ENCODE measurements at places on chromosomes 7 and 10.

- DNase-seq, result no peak
Measured at GRCh38 chr7:48505466-48505865, 334.2 kb downstream of the ABCA13 start.

- no peak for DNase-seq
Measured at GRCh38 chr10:83373671-83374070, 765.6 kb upstream of the GHITM start.

DNA sequence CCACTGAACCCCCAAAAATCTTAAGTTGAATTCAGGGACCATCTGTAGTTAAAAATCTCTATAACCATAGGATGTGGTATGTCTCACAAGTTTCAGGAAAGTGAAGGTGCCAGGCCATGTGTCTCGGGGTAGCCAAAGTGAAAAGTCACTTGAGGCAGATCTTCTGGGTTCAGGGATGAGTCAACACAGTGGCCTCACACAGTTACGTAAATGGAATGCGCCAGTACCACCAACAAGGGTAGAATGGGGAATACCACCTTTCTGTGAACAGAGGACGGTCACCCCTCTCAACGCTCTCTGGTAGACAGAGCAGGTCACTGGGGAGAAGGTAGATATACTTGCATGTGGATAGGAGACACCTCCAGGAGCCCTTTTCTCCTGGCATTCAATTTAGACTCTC is 71.4 kb downstream of the ELMO1 start:
- no peak for DNase-seq

DNA sequence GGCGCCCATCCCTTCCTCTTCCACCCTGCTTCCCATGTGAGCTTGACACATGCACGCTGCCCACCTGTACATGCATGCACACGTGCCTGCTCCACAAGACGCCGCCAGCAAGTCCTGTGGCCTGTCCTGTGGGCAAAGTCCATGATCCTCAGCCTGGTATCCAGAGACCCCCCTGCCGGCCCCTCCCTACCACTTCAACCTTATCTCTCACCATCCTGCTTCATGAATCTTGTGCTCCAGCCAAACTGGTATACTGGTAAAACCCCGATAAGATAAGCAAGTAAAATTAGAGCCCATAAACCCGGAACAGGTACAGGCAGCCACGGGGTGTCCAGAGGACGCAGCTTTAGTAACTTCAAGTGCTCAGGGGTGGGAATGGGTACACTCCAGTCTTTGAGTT is 11.8 kb upstream of the TBXAS1 start:
- DNase-seq, result no peak

GRCh38 chr10:1367938-1368841 is 312.0 kb downstream of the WDR37 start:
- no peak for DNase-seq

GRCh38 chr10:3528271-3528670 is 256.7 kb downstream of the KLF6 start:
- DNase-seq, result no peak

- no peak for DNase-seq
Measured at GRCh38 chr7:151404216-151405011, 5.4 kb downstream of the WDR86 start.

GRCh38 chr10:14062528-14063260 is 268.0 kb downstream of the FRMD4A start:
- no peak for DNase-seq

DNA sequence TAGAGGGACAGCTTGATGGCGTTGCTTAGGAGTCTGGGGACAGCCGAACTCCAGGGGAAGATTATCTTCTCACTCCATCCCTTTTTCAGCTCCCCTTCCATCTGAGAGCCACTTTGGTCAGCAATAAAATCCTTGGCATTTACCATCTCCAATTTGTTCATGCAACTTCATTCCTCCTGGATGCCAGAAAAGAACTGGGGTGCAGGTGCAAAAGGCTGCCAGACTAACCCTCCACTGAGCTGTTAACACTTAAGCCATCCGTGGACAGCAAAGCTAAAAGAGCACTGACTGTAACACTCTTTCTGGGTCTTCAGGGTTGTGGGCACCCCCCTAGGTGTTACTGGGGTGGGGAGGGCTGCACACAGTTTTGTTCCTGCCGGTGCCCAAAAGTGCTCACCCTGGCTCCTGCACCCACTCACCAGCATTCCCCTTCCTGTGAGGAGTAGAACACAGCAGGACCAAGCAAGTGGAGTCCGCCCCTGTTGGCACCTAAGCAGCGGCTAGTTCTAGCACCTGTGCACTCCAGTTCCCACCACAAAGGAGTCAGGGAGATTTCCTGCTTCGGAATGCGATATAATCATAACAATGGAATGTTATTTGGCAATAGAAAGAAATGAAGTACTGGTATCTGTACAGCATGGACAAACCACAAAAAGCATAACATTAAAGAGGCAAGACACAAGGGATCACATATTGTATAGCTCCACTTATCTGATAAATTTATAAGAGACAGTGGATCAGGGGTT is 95.1 kb downstream of the NPY start:
- no peak for DNase-seq

DNA sequence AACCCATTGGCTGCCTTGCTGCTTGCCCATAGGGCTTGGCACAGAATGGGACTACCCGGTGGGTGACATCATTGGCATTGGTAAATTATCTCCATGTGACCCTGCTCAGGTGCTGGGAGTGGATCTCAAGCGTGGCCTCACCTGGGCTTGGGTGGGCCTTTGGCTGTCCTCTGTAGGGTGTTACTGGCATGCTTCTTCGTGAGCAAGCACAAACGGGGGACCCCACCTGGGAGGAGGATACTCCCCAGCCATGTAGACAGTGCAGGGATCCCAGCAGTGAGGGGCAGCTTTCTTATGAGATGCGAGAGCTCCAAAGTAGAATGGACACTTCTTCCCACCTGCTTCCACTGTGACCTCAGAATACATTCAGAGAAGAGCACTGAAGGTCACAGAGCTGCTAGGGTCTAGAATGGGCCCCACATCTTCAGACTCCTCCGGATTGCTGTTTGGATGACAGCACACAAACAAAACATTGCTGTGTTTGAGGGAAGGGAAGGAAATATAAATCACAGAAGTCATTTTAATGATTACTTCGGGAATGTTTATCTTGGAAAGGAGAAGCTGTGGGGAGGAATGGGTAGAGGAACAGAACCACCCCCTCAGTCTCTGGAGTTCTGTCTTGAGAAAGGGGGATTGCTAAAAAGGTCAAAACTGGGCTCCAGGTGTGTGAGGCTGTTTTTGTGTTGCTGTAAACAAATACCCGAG is 75.9 kb downstream of the SH2D4B start:
- no peak for DNase-seq

- DNase-seq, result no peak
Measured at GRCh38 chr7:79495544-79496272, 42.2 kb upstream of the MAGI2 start.

DNA sequence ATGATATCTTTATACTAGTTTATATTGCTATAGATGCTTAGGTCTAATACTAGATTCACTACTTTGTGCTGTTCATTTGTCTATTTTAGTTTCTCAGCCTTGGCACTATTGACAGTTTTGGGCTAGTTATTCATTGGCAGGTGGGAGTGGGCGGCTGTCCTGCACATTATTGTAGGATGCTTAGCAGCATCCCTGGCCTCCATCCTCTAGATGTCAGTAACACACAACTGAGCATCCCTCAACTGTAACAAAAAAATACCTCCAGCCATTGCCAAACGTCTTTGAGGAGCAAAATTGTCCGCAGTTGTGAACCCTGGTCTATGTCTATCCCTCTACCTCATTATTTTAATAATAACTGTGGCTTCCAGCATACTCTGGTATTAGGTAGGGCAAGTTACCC is 34.4 kb upstream of the PNLIP start:
- DNase-seq, result no peak

DNA sequence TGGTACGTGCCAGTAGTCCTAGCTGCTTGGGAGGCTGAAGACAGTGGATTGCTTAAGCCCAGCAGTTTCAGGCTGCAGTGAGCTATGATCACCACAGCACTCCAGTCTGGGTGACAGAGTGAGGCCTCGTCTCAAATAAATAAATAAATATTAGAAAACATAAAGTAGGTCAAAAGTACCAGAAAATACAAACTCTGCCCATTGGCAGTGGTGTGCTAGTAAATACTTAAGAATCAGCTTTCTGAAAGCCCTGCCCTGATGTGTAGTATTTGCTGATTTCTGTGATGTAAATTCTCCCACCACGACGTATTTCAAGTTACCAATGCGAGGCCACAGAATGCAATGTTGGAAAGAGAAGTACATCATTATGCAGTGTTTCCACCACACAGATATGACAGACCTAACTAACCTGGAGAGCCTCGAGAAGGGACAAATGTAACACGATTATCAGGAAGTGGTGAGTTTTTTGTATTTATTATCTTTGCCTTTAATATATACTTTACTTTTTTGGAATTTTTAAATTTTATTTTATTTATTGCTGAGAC is 11.8 kb upstream of the MAP3K8 start:
- no peak for DNase-seq

DNA sequence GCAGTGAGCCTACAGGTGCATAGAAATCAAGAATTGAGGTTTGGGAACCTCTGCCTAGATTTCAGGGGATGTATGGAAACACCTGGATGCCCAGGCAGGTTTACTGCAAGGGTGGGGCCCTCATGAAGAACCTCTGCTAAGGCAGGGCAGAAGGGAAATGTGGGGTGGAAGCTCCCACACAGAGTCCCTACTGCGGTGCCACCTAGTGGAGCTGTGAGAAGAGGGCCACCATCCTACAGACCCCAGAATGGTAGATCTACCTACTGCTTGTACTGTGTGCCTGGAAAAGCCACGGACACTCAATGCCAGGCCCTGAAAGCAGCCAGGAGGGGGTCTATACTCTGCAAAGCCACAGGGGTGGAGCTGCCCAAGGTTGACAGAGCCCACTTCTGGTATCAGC is 533.5 kb downstream of the GPAM start:
- no peak for DNase-seq

GRCh38 chr7:140326116-140326928 is 72.0 kb downstream of the SLC37A3 start:
- peak; percentile 17 for DNase-seq

DNA sequence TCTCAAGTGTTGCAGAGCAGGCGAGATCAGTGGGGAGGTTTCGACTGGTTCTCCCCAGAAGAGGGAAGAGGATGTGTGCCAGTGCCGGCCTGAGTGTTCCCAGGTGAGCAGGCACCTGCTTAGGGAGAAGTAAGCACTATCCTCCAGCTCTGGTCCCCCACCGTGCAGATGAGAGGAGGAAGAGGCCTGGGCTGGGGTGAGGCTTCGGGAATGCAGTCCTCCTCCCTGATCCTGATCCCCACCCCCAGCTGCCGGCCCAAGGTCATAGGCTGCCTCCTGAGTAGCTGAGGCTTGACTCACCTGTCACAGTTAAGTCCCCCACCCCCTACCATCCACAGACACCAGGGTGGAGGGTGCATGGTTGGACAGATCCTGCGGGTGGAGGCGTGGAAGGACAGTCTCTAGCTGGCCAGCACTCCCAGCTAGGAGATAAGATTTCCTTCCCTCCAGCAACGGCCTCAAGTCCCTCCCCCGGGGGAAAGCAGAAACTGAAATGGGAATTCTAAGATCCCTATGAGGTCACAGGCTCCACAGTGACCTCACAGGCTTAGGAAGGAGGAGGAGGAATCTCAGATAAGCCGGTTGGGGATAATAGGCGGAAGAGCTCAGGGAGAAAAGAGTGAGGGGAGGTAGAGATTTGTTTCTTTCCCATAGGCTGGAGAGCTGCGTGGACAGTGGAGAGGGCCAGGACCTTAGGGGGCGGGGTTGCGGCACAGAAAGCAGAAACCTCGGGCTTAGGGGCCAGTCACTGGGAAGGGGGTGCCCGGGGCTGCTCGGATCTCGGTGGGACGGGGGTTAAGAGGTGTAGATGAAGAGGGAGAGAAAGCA is 1.0 kb downstream of the LRCH4 start:
- DNase-seq, result no peak
